GM12891 (cell line): ENCODE measurements at places on chromosomes 4 and X.

GRCh38 chr4:57233386-57233785, 123.2 kb upstream of the IGFBP7 start:
- no peak for DNase-seq

GRCh38 chrX:63918611-63919010, 133.6 kb upstream of the ARHGEF9 start:
- no peak for DNase-seq

DNA sequence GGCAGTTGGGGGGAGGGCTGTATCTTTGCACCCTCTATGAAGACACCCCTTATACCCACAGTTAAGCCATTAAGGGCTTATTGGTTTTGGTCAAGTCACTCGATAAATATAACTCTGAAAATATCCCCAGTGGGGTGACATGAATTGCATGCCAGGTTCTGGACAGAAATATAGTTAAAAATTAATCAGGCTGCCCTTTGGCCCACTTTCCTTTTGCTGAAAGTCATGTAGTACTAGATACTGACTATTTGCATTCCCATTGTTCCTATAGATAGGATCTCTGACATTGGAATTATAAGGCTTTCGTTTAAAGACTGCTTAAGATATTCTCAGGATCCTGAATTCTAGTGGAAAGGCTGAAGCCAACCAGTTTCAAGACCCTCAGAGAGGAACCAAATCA, 43.5 kb upstream of the LAMP2 start:
- DNase-seq, result no peak

DNA sequence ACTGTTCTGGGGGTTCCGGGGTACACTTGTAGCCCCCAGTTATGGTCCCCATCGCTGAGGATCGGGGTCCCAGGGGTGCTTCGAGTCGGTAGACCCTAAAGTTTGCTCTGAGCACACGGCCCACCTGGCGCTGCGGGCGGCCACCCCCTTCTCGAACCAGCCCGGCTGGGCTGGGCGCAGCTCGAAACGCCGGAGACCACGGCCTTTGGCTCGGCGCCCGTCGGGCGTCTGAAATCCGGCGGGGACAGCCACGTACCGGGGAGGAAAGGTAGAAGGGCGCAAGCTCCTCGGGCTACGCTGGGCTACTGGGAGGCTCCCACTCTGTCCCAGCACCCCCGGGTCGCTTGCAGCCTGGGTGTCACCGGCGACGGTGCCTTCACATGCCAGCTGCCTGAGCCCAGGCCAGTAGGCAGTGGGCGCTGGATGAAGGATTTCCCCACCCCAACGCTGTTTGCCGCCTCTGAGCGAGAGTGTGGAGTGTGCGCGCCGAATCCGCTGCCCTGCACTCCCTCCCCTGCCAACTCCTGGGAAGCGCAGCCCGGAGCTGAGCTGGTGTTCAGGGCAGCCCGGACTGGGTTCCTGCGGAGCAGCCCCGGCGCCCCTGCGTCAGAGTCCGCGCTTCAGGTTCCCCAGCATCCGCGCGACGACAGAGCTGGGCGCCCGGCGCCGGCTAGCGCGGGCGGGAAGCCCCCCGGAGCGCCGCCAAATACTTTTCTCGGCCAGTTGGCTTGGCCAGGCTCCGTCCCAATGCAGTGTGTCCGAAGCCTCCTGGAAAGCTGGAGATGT, 637 bp downstream of the MAMLD1 start:
- DNase-seq, result no peak

DNA sequence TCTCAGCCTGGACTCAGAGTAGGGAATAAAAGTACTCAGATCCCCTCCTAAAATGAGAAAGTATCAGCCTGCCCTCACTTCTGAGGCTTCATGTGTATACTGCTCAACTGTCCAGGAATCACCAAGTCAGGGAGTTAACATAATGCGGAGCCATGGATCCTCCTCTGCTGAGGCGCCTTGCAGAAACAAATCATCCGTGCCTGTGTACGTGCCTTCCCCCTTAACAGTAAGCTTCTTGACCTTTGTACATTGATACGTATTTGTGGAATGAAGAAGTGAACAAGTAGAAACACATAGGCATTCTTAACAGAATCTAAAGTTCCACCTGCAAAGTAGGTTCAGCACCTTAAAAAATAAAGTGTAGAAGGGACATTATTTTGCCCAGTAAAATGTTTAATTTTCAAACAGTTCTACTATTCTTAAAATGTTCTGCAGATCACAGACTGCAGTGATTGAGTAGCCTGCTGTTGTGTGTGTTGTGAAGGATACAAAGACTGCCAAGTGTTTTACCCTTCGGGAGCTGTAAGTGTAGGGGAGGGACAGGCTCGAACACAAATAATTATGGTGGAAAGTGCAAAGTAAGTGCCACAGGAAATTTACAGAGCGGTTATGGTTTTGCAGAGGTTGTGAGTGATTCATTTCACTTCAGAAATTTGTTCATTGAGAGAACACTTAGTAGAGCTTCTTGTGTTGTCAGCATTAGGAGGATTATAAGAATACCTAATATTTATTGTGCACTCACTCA, 61.9 kb downstream of the ARHGAP10 start:
- no peak for DNase-seq

GRCh38 chr4:15688051-15688450, 6.4 kb downstream of the FAM200B start:
- DNase-seq, result no peak

- peak; percentile 39 for DNase-seq
These were observed 1.0 kb upstream of the TLR1 start for GRCh38 chr4:38805530-38806145.

- DNase-seq, result no peak
These were observed 69.8 kb downstream of the BMPR1B start for GRCh38 chr4:94827481-94828110.

DNA sequence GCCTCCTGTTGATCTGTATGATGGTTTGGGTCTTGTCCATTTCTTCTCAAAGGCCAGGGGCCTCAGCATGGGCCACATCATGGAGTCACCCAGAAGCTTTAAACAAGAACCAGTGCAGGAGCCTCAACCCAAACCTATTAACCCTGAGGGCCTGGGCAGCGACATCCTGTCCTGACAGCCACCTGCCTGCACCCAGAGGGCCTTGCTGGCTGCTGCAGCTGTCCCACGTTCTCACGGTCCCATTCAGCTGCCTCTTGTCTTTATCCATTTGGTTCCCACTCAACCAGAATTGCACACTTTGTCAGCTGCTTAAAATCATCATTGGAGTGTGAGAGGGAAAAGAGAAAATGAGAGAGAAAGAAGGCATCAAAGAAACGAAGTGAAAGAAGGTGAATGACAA, 21.6 kb downstream of the C4orf50 start:
- no peak for DNase-seq

DNA sequence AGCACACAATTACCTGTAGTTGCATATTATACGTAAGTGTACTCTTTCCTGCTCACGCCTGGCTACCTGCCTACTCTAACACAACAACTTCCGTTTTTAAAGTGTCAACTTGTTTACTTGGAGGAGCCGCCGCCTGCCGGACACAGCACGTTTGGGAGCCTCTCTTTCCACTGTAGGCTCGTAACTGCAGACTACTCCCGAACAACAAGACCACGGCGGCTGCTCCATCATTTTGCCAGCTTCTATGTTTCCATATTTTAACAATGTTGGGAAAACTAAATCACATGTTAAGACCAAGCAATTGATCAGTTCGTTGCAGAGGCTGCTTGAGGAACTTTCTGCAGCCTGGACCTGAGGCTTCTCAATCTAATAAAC, 841 bp downstream of the MTNR1A start:
- DNase-seq, result no peak

DNA sequence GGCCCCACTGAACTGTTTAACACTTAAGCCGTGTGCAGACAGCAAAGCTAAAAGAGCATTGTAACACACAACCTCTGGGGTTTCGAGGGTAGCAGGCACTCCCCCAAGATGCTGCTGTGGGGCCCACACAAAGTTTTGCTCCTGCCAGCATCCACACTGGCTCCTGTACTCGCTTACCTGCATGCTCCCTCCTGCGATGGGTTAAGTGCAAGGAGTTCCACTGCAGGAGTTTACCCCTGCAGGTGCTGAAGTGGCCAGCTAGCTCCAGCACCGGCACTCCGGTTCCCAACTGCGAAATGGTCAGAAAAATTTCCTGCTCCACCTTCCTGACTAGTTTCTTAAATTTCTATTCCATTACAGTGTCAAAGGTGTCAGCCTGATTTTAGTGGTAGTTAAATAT, 443.5 kb downstream of the PCDH10 start:
- no peak for DNase-seq

- no peak for DNase-seq
These were observed 34.0 kb upstream of the PACRGL start for GRCh38 chr4:20666012-20666860.

DNA sequence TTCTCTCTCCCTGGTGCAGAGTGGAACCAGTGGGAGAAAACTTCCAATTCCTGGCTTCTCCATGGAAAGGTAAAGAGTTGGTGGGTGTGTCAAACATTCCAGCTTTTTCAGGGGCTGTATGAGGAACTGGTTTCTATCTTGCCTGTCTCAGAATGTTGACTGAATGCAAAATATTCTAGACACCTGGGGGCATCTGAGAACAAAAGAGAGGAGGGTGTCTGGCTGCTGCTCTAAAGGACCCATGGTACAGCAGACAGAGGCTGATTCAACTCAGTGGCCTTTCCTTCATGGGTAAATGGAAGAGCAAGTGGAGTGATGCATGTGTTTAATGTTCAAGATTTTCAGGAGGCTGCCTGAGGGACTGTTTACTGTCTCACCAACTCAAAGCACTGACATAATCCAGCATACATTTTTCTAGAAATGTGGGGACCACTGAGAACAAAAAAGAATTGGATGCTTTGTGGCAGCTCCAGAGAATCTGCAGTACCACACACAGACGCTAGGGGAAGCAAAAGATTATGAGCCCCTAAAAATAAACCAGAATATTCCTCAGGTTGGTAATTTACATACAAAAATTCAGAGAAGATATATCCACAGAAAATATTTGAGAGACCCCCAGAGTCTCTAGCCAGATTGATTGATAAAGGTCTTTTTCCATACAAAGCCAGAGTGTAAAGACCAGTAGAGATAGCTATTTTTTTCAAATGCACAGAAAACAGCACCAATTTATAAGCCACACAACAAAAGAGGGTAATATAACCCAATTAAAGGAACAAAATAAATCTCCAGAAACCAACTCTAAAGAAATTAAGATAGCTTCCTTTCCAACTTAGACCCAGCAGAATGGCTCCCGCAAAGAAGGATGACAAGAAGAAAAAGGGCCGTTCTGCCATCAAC, 48.0 kb upstream of the STARD8 start:
- DNase-seq, result no peak

GRCh38 chr4:94533405-94534223, 81.9 kb downstream of the PDLIM5 start:
- no peak for DNase-seq

DNA sequence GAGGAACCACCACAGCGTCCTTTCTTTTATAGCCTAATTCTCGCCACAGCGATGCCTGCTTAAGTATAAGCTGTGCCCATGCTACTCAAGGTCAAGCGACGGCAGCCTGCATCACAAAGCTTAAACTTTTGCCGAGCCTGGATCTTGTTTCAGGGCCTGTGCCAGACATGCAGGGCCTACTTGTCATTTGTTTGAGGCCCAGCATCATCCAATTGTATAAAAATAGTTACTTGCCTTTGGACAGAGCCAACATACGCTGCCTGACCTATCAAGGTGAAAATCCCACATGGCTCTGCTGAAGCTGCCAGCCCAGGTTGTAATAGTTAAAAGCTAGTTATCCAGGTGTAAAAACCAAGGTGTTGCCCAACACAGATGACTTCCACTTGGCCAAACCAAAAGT, 107.1 kb downstream of the TMEM131L start:
- DNase-seq, result no peak

DNA sequence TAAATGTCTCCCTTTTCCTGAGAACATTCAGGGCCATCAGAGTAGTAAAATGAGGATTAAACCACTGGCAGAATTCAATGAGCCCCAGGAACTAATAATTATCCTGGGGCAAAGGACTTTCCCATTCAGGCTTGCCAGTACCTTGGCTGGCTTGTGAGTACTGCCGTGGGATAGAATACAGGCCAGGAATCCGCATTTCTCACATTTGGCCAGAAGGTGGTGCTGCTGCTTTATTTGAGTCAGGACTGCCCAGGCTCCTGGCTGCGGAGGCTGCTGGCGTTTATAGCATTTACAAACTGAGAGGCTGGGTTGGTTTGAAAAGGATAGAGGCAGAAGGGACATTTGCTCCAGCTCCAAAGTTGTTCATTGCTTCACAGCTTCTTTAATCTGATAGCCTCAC, 91.4 kb downstream of the RTL9 start:
- DNase-seq, result peak; percentile 21

DNA sequence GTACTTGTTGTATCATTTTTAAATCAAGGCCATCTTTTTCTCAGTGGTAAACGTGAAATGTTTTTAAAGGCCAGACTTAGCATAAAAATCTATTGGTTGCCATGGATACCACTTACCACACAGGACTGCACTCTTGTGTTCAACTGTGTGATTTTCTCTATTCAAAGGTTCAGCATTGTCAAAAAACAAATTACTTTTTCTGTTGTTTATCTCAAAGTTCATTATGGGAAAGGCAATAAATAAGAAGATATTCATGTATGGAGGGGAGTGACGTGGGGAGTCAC, 231.0 kb upstream of the GATB start:
- no peak for DNase-seq

DNA sequence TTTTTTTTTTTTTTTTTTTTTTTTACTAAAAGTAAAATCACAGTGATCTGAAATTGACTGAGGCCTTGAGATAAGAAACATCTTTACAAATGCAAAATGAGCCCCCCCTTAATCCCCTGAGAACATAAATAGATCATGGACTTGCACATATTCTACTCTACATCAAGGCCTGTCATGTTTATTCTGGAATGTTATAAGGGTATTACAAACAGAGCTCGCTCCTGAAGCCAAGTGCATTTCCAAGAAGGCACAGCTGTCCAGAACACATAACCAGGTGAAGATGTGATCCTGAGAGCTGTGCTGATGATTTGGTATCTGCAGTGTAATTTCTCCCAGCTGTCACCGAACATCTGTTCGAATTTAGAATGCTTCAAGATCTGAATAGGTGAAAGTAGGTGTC, 384.5 kb downstream of the GPAT3 start:
- DNase-seq, result no peak

DNA sequence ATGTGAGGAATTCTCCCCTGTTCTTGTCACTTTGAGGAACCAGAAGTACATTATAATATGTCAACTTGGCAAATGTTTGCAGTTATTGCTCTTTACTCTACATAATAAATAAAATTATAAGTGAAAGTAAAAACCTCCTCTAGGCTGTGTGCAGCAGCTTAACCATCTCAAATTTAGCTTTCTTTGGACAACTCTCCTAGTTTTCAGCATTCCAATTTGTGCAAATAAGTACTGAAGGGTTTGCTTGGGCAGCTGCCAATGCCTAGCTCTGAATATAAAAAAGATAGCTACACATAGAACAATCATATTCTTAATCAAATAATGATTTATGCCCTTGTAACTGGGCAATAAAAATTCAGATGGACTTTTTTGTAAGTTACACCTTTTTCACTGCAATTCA, 82.5 kb downstream of the GASK1B start:
- no peak for DNase-seq

GRCh38 chr4:155609455-155610059, 57.1 kb upstream of the GUCY1A1 start:
- no peak for DNase-seq

- DNase-seq, result no peak
These were observed 21.1 kb upstream of the STIM2 start for GRCh38 chr4:26839534-26839951.

- DNase-seq, result no peak
These were observed 7.5 kb downstream of the FHDC1 start for GRCh38 chr4:152943672-152944071.

- no peak for DNase-seq
These were observed 28.7 kb downstream of the SEC24B start for GRCh38 chr4:109462297-109462696.

- DNase-seq, result no peak
These were observed 49.2 kb downstream of the FBXW7 start for GRCh38 chr4:152486429-152487389.

- DNase-seq, result no peak
These were observed 89.2 kb downstream of the DACH2 start for GRCh38 chrX:86237482-86237881.
